ENCODE measurements at places on chromosomes 12 and 14.

GRCh38 chr12:45354399-45354798 is 138.5 kb downstream of the ANO6 start:
- DNase-seq = no peak

DNA sequence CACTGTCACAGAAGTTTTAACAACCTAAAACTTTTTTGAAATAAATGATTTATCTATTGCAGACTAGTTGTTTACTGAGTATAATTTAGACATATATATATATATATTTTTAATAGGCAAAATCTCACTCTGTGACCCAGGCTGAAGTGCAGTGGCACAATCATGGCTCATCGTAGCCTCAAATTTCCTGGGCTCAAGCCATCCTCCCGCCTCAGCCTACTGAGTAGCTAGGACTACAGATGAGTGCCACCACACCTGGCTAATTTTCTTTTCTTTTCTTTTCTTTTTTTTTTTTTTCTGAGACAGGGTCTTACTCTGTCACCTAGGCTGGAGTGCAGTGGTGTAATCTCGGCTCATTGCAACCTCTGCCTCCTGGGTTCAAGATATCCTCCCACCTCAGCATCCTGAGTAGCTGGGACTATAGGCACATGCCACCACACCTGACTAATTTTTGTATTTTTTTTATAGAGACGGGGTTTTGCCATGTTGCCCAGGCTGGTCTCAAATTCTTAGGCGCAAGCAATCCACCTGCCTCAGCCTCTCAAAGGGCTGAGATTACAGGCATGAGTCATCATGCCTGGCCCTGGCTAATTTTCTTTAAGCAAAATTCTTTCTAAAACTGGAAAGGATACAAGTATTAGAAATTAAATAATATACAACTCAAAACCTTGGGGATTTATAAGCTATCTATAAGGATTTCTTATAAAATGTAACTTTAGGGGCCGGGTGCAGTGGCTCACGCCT is 23.1 kb downstream of the EEA1 start:
- no peak for DNase-seq

GRCh38 chr12:107536613-107537012 is 149.0 kb upstream of the PWP1 start:
- DNase-seq = no peak

- peak; percentile 90 for DNase-seq
Observed at GRCh38 chr14:96065661-96066459, 26.7 kb downstream of the C14orf132 start.

- no peak for DNase-seq
Observed at GRCh38 chr14:70451874-70452273, at the start of gene ADAM21. ADAM21 (plus strand) TSS chr14:70452174; CDS start chr14:70457500, 5,326 bp downstream.

GRCh38 chr14:64711039-64711438 is 6.8 kb downstream of the PLEKHG3 start:
- DNase-seq = no peak

DNA sequence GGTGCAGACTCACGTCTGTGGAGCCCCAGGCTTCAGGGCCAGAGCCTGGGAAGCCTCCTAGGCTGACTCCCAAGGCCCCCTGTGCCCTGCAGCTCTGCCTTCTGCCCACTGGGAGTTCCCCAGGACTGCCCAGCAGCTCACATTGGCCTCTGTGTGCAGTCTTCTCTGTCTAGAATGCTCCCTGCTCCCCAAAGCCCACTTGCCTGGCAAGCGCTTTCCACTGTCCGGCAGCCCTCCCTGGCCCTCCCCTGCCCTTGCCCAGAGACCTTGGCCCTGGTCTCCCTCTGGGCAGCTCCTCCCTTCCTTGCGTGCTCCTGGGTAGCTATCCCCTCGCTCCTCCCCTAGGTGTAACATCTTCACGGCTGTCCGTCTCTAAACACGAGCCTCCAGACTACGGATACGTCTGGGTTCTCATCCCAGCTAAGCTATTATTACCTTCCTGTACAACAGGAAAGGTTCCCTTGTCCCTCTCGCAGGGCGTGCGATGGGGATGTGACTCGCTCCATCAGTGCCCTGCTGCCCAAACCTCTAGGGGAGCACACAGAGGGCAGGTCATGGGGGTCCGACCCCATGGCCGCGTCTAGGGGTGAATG is 325.5 kb upstream of the RTL1 start:
- DNase-seq = no peak

GRCh38 chr12:65535946-65536345 is 257.5 kb downstream of the MSRB3 start:
- DNase-seq = no peak

DNA sequence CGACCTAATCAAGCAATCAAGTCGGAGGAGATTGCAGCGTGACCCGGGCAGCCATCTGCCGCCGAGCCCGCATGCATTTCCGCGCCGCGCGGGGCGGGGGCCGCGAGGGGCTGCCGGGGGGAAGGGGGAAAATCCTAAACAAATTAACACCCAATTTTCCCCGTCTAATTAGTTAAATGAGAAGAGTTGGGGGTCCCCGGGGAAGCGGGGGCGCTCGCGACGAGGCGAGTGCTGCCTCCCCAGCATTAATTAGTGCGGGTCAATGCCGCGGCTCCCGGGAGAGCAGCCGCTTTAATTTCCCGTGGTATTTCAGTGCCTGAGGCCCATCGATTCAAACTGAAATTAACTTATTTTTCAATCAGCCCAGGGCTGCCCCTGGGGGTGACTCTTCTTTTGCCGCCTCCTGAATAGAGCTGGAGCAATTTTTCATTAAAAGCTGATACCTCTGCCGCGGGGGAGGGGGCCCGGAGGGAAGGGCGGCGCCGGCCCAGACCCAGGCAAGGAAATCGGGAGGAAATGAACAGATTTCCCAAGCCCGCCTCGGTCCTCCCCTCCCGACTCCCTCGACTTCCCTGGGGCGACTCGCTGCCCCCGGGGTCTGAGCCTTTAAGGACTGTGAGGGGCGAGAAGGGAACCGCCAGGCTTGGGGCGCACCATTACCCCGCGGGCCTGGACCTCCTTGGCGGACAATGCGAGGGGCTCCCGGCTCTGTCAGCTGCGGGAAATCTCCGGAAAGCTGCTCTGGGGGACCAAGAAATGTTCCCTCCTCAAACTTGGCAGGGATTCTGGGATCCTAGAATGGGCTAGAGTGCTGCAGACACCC is 18.9 kb downstream of the VSX2 start:
- DNase-seq = no peak

GRCh38 chr14:21070610-21071224 is 613 bp downstream of the ARHGEF40 start:
- no peak for DNase-seq

GRCh38 chr14:102686196-102686801 is 91.0 kb upstream of the TRAF3 start:
- DNase-seq = no peak

DNA sequence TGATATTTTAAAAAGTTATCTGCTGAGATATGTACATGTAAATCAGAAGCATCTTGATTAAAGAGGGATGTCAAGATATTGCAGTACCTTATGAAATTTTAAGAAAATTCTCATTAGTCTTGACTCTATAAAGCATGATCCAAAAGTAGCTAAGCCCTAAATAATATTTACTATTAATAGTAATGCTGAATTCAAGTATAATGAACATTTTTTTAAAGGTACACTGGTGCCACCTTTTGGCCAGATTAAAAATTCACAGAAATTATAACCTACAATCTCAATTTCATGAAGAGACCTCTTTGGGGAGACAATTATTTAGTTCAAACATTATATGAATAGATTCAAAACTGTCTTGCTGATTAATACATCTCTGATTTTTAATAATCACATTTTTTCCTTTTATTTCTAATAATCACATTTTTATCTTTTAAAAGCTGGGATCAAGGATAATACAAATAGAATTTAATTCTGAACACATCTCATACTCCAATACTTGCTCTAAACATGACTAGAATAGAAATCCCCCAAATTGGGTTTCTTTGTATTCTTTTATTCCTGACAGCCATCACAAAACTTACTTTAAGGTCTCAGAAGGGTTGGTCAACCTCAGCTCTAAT is 13.4 kb downstream of the AKAP5 start:
- peak; percentile 86 for DNase-seq

GRCh38 chr12:56720731-56721151 is 4.4 kb downstream of the NACA start:
- DNase-seq = no peak

DNA sequence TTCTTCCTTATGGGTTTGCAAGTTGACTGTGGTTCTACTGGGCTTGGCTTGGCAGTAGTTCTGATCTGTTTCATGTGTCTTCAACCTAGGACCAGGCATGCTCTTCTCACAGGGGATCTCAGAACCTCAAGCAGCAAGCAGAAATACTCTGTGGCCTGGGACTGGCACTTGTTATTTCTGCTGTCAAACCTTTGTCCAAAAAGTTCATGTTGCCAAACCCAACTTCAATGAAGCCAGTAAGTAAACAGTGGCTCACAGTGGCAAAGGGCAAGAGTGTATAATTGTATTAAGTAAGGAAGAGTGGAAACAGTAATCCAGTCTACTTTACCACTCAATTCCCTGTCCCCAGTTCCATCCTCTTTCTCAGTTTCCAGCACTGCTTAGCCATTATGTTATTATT is 15.7 kb upstream of the HMGA2 start:
- DNase-seq = no peak

- DNase-seq = no peak
Observed at GRCh38 chr14:70338550-70338949, 20.9 kb downstream of the COX16 start.

- no peak for DNase-seq
Observed at GRCh38 chr12:91902860-91903683, 242.6 kb downstream of the BTG1 start.

GRCh38 chr14:77707355-77707723 is 484 bp downstream of the ALKBH1 start:
- peak; percentile 69 for DNase-seq

DNA sequence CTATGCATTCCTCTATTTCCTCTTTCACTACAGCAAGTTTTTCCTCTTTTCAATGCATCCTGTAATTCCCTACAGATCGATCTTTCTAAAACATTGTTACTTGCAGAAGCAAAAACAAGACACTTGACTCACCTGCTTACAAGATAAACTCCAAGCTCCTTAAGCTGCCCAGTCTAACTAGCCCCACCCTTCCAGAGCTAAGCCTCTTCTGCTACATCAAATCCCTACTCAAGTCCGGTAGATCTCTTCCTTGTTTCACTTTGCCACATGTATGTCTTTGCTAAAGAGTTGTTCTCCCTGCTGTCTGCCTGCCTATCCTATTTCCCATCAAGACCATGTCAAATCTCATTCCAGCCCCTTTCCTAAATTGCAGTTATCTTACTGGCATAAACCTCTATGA is 724.8 kb downstream of the C12orf50 start:
- DNase-seq = no peak

GRCh38 chr12:113236539-113237399 is 15.5 kb downstream of the TPCN1 start:
- DNase-seq = no peak

DNA sequence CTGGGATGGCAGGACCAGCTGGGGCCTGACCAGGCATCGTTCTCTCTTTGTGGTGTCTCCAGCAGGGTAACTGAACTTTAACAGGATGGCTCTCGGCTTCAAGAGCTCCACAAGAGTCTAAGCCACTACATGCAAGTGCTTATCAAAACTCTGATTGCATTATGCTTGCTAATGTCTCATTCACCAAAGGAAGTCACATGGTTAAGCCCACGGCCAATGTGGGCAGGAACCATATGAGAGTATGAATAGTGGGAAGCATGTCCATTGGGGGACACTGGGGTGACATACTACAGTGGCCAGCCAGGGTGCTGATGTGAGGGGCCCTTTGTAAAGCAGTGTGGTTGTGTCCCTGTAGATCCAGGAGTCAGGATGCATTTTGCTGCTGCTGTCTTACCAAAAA is 35.0 kb upstream of the KCNA5 start:
- no peak for DNase-seq

GRCh38 chr12:103998976-103999375 is 33.3 kb downstream of the TDG start:
- no peak for DNase-seq

DNA sequence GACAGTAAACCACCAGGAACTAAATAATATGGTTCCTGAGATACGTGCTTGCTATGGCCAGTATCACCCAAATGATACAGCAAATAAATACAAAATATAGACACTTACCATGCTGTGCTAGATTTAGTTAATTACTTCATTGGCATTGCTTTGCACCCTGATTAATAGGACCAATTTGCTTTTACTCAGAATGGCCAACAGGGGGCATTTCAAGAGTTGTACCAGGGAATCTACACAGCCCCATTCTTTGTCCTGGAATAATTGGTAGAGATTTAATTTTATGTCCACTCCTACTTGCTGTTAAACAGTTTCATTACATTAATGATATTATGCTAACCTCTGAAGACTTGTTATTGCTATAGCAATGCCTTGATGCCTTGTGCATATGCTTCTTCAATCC is 280.8 kb downstream of the RERGL start:
- DNase-seq = no peak

DNA sequence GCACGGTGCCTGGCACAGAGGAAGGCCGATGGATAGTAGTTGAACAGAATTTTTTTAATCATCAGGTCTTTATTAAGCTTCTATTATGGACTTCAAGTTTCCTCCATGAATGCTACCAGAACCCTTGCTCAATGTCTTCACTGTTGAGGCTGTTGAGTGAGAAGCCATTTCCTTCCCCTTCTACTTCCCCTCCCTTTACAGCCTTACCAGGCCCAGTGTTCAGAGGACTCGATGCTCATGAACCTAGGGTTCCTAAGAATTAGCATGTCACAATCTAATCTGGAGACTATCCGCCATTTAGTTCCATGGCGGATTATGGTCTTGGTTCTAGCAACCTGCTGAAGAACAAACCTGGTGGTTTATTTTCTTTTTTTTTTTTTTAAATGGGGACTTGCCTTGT is 17.7 kb downstream of the ETV6 start:
- DNase-seq = no peak

- no peak for DNase-seq
Observed at GRCh38 chr12:118190266-118190665, 54.3 kb downstream of the PEBP1 start.

All from Karpas-422 (cell line).